Stimulated activated CD4-positive, alpha-beta T cell treated with anti-CD3 and anti-CD28 coated beads, Interleukin-1b, Interleukin-23, amount 100 ng/mL, for 24 hours (primary cell): ENCODE measurements at places on chromosomes 4 and X.

DNA sequence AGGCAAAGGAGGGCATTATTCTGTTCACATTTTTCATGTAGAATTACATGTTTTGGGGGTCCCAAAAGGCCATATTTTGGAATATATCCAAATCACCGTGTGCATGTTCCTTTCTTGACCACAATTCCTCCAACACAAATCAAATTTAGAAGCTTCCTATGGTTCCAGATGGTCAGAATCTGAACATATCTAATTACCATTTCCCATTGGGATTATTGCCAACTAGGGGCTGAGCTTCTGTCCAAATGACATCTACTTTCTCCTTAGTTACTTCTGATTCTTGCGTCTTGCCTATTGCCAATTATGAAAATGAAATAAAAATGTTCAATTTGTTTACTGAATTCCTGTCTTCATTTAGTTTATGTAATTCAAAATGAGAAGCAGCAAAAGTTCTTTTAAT is 163.7 kb downstream of the CPE start:
- DNase-seq = no peak

- no peak for DNase-seq
Measured at GRCh38 chr4:77044461-77045150, 31.2 kb downstream of the CCNI start.

DNA sequence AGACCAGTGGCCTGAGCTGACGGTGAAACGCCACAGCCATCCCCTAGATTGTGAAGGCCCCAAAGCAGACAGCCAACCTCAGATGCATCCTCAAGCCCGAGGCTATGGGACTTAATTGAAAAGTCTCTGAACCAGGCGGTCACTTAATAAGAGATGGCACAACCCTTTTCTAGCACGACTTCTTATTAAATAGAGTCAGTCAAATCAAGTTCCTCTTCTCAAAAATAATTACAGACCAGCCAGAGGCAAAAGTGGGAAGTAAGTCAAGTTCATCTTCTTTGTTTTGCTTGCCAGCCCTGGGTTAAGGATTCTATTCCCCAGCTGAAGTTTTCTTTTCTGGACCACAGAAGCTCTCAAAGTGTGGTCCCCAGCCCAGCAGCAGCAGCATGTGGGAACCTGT is 9.7 kb upstream of the SH3KBP1 start:
- DNase-seq = no peak

DNA sequence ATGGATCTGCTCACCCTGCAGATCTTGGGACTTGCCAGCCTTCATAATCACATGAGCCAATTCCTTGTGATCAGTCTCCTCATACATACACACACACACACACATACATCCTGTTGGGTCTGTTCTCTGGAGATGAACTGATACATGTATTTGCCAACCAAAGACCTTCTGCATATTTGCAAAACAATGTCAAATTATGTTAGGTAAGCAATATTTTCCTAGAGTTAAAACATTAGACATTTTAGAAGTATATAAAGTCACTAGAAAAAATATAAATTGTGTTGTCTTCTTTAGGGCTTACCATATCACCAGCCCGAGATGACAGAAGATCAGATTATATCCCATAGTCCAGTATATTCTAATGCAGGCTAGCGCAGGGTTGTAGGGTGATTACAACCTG is 156.0 kb downstream of the DCHS2 start:
- no peak for DNase-seq

DNA sequence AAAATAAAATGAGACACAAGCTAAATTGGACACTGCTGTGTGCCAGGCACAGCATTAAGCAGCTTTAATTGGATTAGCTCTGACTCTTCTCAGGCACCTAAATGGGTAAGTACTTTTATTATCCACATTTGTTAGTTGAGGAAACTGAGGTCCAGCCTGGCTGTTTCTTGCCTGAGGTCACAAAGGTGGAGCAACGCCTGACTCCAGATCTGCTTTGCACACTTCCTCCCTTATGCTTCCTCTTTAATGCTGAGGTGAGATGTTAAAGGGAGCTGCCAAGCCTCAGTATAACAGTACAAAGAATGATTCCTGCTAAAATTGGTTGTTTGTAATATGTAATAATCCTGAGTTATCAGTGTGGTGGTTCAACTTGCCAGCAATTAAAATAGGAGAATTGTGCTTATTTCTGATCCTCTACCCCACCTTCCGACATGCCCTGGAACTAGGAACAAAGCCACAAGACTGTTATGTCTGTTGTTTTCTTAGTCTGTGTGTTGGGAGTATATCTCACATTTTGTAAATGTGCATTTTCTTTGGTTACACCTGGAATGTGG is 74.4 kb downstream of the AFF1 start:
- no peak for DNase-seq

DNA sequence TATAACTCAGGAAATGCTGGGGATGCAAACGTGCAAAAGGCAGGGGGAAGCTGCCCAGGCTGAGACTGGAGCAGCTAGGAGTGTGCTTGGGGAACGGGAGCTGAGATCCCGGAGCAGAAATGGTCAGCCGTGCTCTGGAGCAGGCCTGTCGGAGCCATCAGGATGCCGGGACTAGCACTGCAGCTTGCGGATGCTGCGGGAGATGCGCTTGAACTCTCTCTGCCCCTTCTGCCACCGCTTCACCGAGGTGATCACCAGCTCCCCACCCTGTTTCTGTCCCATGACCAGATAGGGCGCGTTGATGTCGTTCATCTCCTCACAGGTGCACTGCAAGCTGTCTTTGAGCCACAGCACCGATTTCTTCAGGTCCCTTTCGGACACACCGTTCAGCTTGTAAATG is 7.6 kb downstream of the SFRP2 start:
- no peak for DNase-seq

GRCh38 chrX:67684136-67684535 is 140.3 kb downstream of the AR start:
- DNase-seq = no peak

DNA sequence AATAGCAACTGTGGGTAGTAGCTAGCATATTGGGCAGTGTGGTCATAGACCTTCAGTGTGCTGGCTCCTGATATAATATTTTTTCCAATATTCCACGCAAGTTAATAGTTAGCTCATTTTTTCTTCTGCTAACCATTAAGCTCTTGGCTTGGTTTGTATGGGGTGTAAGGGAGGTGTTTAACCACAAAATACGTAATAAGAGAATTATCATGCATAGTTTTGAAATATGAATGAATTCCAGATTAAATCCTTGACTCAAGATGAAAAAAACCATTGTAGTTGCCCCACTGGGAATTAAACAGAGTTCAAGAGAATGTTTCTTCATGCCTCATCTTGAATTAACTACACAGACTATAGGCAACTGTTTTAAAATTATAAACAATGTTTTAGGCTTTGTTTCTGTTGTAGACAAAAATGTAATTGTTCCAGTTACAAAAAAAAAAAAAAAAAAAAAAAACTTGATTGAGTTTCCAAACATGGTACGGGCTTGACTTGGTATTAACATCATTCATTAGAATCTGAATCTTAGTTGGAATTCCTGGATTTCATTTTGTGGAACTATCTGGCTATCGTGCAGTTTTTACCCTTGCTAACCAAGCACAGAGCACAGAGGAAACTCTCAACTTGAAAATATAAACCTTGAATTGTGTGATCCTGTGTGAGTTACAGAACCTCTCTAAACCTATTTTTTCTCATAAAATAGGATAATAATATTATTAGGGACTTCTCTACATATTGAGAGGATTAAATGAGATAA is 28.4 kb downstream of the CXCL1 start:
- DNase-seq = no peak
